ENCODE measurements at places on chromosomes 13 and 19.

DNA sequence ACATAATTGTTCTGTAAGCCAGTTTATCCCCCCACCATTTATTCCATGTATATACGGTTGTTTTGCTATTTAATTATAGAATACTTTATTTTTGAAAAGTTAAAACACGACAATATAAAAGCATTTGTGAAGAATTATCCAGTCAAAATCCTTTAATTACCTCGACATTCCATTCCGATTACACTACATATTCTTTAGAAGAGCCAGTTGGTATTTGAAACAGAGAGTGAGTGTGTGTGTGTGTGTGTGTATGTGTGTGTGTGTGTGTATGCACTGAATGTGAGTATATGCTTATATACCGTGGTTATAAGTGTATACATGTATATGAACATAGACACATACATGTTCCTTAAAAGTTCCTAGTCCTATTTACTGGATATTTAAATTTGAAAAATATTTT, 87.8 kb upstream of the KLF5 start:
- DNase-seq: no peak

- no peak for DNase-seq
Measured at GRCh38 chr19:8323781-8324185, 2.5 kb downstream of the RPS28 start.

GRCh38 chr19:46732966-46733689, 12.7 kb upstream of the FKRP start:
- no peak for DNase-seq

DNA sequence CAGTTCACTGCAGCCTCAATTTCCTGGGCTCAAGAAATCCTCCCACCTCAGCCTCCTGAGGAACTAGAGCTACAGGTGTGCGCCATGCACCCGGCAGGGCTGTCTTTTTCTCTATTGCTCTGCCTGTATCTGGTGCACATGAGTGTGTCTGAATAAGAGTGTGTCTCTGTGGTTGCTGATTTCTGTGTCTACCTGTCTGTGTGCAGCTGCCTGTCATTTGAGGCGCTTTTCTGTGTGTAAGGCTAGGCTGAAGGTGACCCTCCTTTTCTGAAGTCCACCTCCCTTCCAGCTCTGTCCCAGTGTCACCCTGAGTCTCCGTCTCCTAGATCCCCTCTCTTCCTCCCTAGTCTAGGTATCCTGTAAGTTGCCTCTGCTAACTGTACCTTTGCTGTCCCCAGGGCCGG, 1.5 kb upstream of the PRR12 start:
- DNase-seq: no peak

DNA sequence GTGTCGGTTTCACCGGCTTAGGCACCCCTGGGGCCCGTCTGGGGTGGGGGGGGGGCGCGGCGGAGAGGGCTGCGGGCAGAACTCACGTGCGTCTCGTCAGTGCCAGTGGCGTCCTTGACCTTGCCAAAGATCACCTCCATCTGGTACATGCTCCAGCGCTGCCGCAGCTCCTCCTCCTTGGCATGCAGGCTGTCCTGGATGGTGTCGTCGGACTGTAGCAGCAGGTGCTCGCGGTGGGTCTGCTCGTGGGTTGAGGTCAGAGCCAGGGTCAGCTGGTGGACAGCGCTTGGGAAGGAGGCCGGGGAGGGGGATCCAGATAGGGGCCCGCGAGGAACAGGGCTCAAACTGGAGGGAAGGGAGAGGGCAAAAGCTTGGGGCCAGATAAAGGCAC, 4.7 kb upstream of the RGL3 start:
- DNase-seq: no peak

GRCh38 chr19:42397263-42398166, 7.4 kb upstream of the CNFN start:
- no peak for DNase-seq

DNA sequence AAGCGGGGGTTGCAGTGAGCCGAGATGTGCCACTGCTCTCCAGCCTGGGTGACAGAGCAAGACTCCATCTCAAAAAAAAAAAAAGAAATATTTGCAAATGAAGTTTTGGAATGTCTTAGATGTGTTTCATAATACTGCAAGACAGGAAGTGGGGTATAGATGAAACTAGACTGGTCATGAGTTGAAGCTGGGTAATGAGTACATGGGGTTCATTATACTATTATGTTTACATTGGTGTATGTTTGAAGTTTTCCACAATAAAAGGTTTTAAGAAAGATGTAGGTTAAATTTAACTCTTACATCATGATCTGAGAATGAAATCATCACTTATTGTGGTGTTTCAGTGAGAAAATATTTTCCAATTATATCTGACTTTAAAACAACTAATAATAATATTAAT, 19.0 kb downstream of the FNDC3A start:
- no peak for DNase-seq

- DNase-seq: no peak
Measured at GRCh38 chr19:15431396-15432017, 12.7 kb upstream of the AKAP8L start.

- DNase-seq: no peak
Measured at GRCh38 chr13:70612881-70613280, 504.6 kb upstream of the KLHL1 start.

DNA sequence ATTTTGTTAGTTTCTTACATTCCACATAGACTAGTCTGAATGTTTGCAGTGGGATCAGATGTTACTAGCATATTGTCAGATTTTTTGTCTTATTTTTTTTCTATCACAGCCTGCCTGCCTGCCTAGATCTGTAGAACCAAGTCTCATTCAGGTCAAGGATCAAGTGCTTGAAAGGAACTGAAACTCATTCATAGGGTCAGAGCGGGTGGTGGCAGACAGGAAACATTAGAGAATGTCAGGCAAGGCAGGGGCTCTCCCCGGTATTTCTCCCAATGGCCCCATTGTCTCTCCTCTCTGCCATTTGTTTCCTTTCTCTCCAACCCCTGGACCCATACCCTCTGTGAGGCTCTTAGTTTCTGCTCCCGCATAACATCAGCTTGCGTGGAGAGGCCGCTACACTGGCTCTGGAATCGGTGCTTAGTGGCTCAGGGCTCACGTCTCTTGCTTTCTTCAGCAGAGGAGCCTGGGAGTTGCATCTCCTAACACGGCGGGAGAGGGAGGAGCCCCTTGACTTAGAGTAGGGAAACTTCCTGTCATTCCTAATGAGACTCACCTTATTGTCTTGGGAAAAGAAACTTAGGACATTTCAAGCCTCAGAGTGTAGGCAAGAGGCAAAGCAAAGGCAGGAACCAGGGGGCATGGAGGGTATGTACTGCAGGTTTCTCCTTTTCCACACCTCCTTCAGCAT, 35.6 kb upstream of the SPATA13 start:
- no peak for DNase-seq

DNA sequence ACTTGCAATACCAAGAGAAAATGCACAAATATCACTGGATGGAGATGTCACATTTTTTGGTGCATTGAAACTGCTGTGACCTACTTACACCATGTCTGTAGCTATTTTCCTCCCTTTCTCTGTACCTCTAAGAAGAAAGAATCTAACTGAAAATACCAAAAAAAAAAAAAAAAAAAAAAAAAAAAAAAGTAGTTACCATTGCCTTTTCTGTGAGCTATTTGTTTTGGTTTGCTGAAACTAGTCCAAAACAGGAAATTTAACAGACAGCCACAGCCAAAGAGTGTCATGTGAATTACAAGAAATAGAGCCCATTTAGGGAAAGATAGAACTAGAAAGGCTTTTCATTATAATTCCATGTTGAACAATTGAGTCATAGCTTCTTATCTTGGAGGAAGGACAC, 37.3 kb downstream of the TNFSF13B start:
- DNase-seq: no peak

- no peak for DNase-seq
Measured at GRCh38 chr19:38370299-38370698, 4.1 kb upstream of the PSMD8 start.

- no peak for DNase-seq
Measured at GRCh38 chr19:918481-919198, 1.5 kb downstream of the KISS1R start.

- no peak for DNase-seq
Measured at GRCh38 chr19:23788411-23788810, 29.7 kb upstream of the ZNF681 start.

- no peak for DNase-seq
Measured at GRCh38 chr19:50258918-50259372, 55.5 kb downstream of the MYH14 start.

DNA sequence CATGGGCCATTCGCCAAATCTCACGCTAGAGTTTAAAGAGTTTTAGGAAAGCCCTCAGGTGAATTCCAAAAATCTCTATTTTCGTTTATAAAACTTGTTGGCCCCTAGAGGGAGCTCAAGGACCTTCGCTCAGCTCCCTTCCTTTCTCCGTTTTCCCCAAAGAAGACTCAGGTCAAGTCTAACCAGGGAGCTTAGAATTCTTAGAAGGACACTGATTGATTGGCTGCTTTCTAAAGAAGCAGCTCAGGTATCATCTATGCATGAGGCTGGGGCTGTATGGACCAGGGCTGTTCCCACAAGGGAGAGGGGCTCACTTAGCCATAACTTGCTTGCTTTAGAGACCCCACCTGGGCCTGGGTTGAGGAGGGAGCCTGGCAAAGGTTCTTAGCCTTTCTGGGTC, 20.5 kb downstream of the DZIP1 start:
- no peak for DNase-seq

DNA sequence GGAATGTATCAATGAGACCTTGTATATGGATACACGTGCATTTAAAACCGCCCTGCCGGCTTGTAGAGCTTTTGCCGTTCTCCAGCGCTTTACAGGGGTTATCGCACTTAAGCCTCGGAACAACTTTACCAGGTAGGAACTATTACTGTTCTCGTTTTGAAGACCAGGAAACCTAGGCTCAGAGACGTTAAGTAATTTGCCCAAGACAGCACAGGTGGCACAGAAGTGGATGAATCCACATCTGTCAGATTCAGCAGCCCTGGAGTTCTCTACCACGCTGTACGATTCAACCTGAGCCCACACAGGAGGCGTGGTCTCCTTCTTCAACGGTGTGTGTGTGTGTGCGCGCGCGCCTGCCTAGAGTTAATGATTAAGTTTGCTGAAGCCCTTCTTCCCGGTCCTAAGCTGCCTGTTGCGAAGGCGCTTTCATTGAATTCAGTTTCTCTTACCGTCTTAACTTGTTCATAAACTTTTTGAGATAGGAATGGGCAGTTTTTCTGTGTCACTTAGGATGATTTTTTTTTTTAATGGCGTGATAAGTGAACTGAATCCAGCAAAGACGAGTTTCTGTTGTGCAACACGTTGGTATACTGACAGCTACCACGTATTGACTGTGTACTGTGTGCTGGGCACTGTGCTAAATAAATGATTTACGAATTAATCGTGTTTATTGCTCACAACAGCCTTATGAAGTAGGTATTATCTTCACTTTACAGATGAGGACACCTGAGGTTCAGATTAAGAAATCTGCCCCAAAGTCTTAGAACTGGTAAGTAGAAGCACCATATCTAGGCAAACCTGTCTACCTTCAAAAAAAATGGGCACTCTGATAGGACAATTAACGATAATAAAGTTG, 67.4 kb downstream of the KCNRG start:
- DNase-seq: peak; percentile 56

- DNase-seq: no peak
Measured at GRCh38 chr19:2816641-2817040, 3.0 kb upstream of the ZNF554 start.

DNA sequence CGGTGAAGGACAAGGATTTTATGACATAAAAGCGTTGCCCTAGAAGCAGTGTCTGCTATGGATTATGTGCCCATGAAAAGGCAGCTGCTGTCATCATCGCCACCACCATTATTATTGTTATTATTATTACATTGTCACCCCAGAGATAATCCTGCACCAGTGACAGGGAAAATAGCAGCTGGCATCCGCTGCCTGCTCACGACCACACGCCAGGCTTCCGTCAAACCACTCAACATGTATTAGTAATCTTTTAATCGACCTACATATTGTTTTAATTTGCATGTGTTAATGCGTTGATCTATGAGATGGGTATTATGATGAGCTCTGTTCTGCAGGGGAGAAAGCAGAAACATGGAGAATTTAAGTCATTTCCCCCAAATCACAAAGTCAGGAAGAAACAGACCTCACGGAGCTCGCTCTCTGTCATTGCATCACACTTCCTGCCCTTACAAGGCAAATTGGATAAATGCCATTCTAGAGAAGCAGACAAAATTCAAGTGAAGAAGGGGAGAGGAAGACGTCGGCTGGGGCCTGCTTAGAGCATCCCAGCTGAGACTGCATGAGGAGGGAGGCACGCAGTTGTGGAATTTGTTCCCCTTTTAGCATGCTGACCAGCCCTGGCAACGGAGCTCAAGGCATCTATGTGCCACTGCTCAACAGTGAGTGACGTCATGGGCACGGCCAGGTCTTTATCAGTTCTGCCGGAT, at the start of gene FFAR3:
FFAR3 (plus strand) TSS at position 594 of the 707 bp plus-strand sequence. CDS start 431 bp downstream, outside the sequence.
- no peak for DNase-seq

GRCh38 chr19:17780781-17781180, 14.2 kb upstream of the B3GNT3 start:
- no peak for DNase-seq

GRCh38 chr19:39411081-39411831, 1.2 kb upstream of the PLEKHG2 start:
- no peak for DNase-seq

- DNase-seq: no peak
Measured at GRCh38 chr19:34193439-34193838, 21.1 kb downstream of the LSM14A start.

- no peak for DNase-seq
Measured at GRCh38 chr19:54100561-54100960, at the start of gene OSCAR. TSS of gene OSCAR (minus strand) at chr19:54100803. CDS start at chr19:54100792, 11 bp downstream.

DNA sequence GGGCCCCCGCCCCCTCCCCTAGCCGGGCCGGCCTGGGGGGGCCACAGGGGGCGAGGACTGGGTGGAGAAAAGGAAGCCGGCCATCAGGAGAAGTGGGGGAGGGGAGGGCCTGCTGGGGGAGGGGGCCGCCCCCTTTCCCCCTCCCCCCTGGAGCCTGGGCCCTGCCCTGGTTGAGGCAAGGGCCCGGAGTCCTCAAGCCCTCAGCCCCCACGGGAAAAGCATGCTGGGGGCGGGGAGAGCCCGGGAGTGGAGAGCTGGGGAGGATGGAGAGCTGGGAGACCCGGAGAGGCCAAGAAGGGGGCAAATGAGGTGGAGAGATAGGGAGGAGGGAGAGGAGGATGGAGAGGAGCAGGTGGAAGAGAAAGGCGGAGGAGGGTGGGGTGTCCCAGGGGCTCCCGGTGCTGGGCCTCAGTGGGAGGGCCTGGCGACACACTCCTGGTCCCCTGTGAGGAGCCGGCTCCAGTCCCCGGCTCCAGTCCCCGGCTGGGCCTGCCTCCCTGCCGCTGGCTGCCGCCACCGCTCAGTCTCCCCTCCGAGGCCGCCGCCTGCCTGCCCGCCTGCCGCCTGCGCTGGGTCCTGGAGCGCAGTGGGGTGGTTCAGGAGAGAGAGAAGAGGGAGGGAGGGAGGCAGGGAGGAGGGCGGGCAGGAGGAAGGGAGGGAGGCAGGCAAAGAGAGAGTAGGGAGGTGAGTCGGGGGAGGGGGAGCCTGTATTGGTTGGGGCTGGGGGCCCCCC, at the start of gene GRIK5:
GRIK5 (minus strand) TSS at position 588 of the 733 bp plus-strand sequence. CDS start 4,436 bp downstream, outside the sequence.
- no peak for DNase-seq

DNA sequence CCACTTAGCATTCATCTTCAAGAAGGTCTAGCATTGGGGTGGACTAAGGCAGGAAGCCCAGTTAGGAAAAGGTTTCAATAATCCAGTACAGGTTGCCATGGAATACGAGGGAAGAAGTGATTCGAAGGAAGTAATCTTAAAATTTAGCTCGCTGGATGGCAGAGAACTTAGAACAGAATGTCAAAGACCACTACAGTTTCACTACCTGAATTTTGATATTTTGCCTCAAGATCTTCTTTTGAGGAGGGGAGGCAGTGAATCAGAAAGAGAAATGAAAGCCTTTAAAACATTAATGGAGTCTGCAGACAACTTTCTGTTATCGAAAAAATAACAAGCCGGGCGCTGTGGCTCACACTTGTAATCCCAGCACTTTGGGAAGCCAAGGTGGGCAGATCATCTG, 7.0 kb upstream of the RAB8A start:
- DNase-seq: no peak

All from right renal pelvis (tissue), 4 donors.